ENCODE measurements at places on chromosomes 7 and 10. TPM values are rescaled to one million over a fixed set of nuclear protein-coding genes. Genes with fewer than 3 reads are reported as not detected.
A peak's percentile ranks its signal among the peaks of the same experiment; 100 is the strongest.

NRP1 gene
- 65.0 TPM for total RNA-seq

IGFBP3 gene
- total RNA-seq, result 6.4 TPM

FFAR4 gene
- not detected for total RNA-seq

DNA sequence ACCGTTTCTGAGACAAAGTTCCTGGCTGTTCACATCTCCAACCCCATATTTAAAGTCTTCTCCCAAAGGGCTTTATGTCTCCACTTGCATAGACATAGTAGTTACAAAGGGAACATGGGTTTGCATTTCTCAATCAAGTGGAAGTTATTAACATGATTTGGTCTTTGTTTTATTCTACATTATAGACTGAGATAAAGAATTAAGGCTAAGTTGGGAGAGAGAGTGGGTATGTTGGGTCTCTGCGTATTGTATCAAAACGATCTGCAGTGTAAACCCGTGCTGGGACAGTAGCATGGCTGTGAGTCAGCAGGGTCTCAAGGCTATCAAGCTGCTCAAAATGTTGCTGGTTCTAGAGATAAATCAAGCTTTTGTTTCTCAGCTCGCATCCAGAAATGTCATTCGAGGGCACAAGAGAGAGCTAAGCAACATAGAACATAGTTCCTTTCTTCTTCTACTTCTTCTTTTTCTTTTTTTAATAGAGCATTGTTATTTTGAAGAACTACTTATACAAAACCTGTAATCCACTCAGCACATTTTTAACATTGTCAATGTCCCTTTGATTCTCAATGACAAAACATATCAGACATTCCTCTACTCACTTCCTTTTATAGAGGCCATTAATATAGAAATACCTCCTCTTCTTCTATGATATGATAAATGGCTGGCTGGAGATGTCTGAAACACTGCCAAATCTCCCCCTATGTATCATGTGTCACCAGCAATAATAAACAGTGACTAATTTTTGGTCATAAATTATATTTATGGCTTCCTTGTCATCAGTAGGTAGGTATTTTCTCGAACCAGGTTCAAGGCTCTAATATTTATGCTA is 34.5 kb upstream of the RHOBTB1 start:
- DNase-seq, result peak; percentile 81

DNA sequence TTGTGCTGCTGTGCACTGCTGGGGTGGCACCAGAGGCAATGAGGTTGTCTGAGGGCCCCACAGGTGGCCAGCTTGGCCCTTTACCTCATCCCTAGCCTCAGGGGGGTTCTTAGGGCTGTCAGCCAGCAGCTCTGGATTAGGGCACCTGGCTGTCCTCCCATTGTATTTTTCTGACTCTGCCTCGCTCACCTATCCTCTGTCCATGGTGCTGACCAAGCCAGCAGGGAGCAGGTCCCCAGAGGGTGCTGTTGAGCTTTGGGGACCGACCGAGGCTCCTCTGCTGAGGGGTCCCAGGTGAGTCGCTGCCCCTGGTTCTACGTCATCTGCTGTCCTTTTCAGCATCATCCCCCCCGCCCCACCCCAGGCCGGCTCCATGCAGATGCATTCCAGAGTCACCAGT is 32.1 kb upstream of the ZNF735 start:
- DNase-seq, result no peak

DNA sequence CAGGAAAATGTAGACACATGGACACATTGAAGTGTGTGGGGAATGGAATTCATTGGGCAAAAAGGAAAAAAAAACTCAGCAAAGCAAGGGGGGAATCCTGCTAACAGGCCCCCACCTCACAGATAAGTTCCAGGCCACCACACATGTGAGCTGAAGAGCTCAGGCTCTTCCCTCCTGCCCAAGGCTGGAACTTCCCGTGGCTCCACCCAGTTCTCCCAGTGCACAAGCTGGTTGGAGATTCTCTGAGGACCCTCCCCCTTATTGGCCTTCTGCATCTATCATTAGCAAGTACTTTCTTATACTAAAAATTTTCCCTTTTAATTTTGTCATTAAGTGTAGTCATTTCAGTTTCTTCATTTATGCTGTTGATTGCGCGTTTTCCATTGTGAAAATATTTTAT is 190.8 kb downstream of the CCSER2 start:
- no peak for DNase-seq

DNA sequence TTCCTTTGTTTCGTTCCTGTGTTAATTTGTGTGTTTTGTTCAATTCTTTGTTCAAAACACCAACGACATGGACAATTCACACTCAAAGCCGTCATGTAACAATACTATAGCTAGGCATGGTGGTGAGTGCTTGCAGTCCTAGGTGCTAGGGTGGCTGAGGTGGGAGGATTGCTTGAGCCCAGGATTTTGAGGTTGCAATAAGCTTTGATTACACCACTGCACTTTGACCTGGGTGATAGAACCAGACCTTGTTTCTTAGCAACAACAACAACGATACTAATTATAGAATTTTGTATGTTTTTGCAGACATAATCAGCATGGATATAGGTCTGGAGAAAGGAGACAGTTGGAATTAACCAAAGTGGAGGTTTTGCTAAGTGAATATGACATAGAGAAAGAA is 936.2 kb downstream of the PCDH15 start:
- no peak for DNase-seq

DNA sequence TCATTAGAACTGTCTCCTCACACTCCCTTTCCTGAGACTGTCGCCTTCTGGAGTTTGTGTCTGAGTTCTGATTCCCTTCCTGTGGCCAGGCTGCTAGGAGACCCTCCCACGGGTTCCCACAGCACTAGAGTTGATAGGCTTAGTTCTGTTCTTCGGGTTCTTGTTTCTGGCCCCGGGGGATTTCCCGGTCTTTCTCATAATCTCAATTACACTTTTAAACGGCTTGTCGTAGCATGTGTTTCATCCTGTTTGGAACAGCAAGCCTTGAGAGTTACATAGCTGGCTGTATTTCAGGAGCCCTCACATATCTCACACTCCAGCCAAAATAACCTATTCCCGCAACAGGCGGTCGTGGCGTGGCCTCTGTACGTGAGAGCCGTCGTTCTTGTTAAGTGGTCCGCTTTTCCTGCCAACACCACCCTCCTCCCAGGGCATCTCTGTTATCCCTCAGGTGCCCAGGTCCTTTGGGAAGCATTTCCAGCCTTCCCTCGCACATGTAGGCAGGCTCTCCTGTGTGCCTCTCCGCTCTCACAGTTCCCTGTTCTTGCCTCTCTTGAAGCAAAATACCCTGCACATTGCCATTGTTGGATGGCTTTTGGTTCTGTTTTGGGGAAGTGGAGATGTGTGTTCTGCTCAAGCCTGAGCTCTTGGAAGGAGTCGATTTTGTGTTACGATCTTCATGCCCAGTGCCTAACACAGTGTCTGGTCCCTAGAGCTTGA is 46.0 kb downstream of the CDC123 start:
- DNase-seq, result peak; percentile 19

GRCh38 chr10:24360282-24361127 is 151.6 kb downstream of the KIAA1217 start:
- peak; percentile 63 for DNase-seq

- no peak for DNase-seq
Measured at GRCh38 chr7:152462995-152463708, 27.3 kb upstream of the KMT2C start.

DNA sequence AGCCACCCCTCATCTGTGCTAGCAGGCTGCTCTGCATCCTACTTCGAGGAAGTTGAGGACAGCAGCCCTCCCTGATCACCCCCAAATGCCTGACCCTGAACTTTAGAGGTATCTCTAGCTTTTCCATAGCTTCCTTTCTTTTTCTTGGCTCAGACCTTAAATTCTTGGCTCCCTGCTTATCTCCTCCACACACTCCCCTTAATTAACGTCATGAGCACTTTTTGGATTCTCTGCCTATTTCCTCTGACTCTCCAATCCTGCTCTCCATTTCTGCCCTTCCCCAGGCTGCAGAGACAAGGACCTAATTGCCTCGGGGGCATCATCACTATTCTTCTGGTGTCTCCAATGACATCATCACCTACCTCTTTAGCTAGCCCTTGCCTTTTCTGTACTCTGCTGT is 40.8 kb upstream of the SEC61G start:
- no peak for DNase-seq

DNA sequence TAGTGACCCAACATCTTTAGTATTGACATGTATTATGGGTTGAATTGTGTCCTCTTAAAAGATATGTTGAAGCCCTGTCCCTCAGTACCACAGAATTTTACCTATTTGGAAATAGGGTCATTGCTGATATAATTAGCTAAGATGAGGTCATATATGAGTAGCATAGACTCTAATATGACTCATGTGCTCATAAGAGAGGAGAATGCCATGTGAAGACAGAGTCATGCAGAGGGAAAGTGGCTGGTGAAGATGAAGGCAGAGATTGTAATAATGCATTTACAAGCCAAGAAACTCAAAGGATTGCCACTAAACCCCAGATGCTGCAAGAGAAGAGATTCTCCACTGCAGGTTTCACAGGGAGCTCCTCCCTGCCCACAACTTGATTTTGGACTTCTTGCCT is 496.4 kb downstream of the KIF20B start:
- DNase-seq, result no peak

DNA sequence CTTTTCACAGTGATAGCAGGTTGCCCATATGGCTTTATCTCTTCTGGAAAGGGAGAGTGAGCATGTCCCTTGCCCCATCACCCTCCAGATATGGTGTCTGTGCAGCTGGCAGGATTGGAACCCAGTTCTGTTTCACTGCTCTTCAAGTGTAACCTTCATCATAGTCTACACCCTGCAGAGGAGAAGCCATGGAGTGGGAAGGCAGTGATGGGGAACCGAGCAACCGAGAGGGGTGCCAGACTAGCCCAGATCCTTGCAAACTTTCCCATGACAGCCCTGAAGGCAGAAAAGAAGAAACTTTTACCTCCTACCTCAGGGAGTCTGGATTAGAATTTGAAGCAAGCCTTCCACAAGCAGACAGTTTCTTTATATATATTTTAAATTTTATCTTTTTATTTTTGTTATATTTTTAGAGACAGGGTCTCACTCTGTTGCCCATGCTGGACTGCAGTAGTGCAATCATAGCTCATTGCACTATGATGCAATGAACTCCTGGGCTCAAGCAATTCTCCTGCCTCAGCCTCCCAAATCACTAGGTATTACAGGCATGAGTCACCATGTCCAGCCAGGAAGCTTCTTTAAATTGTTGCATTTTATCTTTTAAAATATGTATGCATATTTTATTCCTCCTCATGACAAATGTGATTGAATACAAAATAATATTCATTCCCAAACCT is 133.3 kb downstream of the KCNMA1 start:
- no peak for DNase-seq

Measured in dermis microvascular lymphatic vessel endothelial cell (primary cell).